ENCODE measurements at places on chromosomes 7 and 10.

DNA sequence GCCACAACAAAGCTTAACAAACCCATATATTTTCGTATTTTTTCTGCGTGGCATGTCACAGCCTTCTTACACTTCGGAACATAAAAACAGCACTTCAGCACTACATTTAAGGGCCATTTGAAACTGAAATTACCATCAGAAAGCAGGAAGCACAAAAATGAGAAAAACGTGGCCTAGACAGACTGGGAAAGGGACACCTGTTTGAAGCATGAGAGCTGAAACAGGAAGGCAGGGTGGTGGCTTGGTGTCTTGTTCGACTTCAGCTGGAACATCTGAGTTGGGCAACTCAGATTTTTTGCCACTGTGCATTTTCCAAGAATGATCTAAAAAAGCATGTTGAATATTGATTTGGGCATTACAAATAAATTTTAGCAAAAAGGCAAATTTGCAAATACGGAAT lies 243.2 kb downstream of the ELMO1 start:
- no peaks in the 10 kb centered on the region for H3K4me1 ChIP-seq
- H3K4me3 ChIP-seq, result no peak overlapping the region
- no peak overlapping the region for H3K27ac ChIP-seq
- DNase-seq, result no peak
- H3K36me3 ChIP-seq, result peaks cover 29% of the 10 kb centered on the region

- no peak overlapping the region for H3K27ac ChIP-seq
- H3K4me3 ChIP-seq, result no peak overlapping the region
- no peak for DNase-seq
Measured at GRCh38 chr7:1197997-1198625, 34.6 kb upstream of the UNCX start.

DNA sequence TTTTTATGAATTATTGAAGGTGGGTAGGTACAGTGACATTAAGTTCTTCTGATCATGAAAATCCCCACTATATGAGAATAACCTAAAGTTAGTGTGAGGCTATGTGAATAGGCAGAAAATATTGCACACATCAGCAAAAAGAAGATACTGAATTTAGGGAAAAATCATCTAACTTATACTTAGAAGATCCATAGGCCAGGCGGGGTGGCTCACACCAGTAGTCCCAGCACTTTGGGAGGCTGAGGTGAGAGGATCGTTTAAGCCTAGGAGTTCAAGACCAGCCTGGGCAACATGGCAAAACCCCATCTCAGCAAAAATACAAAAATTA lies 49.5 kb upstream of the ARHGAP12 start:
- peaks cover 13% of the 10 kb centered on the region for H3K4me1 ChIP-seq
- DNase-seq, result no peak
- no peak overlapping the region for H3K4me3 ChIP-seq
- no peaks in the 10 kb centered on the region for H3K36me3 ChIP-seq
- H3K27ac ChIP-seq, result no peak overlapping the region

DNA sequence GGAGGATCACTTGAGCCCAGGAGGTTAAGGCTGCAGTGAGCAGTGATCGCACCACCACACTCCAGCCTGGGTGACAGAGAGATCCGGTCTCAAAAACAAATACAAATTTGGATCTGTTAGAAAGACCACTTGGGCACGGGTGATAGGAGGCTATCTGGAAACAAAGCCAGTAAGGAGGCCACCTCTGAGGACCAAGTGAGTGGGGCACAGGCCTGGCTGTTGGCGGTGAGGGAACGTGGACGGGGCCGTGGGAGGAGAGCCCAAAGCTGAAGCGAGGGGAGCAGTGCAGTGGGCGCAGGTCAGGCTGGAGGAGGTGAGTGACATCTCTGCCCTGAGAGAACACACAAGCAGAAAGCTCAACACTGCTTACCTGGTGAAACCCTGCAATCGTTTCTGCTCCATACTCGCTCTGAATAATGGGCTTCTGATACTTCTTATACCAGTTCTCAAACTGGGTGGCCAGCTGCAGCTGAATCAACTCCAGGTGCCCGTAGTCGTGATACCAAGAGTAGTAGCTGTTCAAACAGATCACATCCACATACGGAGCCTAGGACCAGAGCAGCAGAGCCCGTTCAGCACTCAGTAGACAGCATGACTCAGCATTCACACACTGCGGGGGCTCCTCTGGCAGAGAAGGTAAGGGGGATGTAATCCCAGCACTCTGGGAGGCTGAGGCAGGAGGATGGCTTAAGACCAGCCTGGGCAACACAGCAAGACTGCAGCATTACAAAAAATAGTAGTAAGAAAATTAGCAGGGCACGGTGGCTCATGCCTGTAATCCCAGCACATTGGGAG lies 14.5 kb downstream of the GUSB start:
- no peaks in the 10 kb centered on the region for H3K4me1 ChIP-seq
- no peak for DNase-seq
- no peaks in the 10 kb centered on the region for H3K27me3 ChIP-seq
- H3K36me3 ChIP-seq, result peaks cover 73% of the 10 kb centered on the region
- no peak overlapping the region for H3K27ac ChIP-seq
- H3K4me3 ChIP-seq, result no peak overlapping the region

- no peak for DNase-seq
- no peaks in the 10 kb centered on the region for H3K27me3 ChIP-seq
- H3K4me3 ChIP-seq, result no peak overlapping the region
- peaks cover 10% of the 10 kb centered on the region for H3K4me1 ChIP-seq
Measured at GRCh38 chr10:26714415-26715136, 17.1 kb downstream of the PDSS1 start.

DNA sequence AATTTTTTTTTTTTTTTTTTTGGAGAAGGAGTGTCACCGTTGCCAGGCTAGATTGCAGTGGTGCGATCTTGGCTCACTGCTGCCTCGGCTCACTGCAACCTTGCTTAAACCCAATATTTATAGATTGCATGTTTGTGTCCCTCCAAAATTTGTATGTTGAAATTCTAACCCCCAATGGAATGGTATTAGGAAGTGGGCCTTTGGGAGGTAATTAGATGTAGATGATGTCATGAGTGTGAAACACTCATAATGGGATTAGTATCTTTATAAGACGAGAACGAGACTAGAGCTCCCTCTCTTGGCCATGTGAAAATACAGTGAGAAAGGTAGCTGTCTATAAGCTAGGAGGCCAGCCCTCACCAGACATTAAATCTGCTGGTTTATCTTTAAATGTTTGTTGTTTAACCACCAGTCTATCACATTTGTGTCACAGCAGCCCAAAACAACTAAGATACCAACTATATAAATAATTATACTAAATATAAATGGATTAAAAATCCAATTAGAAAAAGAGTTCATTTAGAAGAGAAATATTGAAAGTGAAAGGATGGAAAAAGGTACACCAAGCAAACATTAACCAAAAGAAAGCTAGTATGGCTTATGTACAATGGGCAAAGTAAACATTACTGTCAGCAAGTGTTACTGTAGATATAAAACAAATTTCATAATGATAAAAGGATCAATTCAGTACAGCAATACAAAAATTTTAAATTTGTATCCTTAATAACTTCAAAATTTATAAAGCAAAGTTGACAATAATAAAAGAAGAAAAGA lies 9.3 kb downstream of the TCAF1 start:
- no peak overlapping the region for H3K27ac ChIP-seq
- H3K27me3 ChIP-seq, result no peaks in the 10 kb centered on the region
- H3K4me1 ChIP-seq, result no peaks in the 10 kb centered on the region
- no peaks in the 10 kb centered on the region for H3K36me3 ChIP-seq

DNA sequence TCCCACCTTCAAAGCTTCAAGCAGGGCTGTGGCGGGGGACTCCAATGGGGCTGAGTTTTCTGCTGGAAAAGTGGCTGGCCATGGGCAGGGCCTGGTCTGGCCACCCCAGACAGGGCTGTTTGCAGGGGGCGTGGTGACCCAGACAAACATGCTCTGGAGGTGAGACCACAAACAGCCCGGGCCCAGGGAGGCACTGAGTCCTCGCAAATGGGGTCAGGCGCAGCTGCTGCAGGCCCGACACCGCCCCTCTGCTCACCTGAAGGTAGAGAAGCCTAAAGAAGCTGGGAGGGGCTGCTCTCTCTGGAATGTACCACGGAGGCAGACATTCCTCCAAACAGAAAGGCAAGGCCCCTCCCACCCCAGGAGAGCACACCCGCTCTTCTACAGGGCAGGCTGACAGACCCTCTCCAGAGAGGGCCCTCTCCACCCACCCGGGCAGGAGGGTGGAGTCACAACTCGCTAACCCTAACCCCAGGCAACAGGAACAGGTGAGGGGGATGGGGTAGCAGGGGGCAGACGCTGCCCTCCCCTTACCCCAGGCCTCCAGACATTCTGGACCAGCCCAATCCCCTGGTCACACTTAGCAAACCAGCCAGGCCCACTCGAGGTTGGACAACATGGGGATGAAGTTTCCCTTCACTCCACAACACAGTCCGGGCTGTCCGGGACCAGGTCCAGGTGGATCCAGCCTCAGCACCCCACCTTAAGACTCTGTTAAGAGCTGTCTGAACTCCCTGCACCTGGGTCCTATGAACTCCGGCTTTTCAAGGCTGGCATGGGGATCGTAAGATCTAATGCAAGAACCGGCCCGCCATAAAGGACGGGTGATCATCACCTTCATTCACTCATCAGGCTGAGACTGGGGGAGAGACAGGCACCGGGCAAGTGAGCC lies 32.3 kb downstream of the OAT start:
- H3K27me3 ChIP-seq, result peaks cover 3% of the 10 kb centered on the region
- peaks cover 13% of the 10 kb centered on the region for H3K4me1 ChIP-seq

DNA sequence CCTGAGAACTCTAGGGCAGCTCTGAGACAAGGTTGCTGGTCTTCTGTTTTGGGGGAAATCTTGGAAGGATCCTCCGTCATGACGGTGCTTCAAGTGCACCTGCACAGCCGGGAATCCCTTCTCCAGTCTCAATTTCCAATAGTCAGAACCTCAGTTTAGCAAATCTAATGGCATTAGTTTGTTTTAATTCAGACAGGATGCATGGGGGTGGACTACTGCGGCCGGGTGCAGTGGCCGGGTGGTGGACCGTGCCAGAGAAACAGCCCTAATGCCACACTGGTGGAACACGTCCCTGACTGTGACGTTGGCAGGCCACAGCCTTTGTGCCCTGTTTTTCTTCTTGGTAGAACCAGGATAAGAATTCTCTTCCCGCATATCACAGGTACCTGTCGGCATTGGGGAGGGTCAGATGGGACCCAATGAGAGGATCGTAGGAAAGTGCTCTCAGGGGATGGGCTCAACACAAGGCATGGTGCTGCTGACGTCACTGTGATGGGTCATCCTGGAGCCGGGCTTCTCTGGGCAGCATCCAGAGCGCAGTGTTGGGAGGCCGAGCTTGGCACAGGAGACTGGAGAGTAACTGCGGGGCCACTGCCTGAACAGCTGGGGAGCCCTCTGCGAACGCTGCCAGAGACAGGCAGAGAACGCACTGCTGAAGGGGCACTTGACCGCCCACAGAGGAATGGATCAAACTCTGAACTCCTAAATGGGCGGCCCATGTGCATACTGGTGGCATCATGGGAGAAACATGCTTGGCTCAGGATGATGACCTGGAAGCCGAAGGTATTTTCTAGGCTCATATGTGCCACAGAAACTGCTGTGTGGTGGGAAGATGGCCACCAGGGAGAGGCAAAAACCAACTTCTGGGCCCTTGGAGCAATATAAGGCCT lies 313.8 kb upstream of the SHH start:
- H3K27ac ChIP-seq, result no peak overlapping the region
- H3K4me1 ChIP-seq, result no peaks in the 10 kb centered on the region
- no peaks in the 10 kb centered on the region for H3K36me3 ChIP-seq
- no peak for DNase-seq
- H3K27me3 ChIP-seq, result no peaks in the 10 kb centered on the region

- H3K27ac ChIP-seq, result no peak overlapping the region
- H3K27me3 ChIP-seq, result peaks cover 7% of the 10 kb centered on the region
- no peak for DNase-seq
- H3K4me1 ChIP-seq, result no peaks in the 10 kb centered on the region
- no peaks in the 10 kb centered on the region for H3K36me3 ChIP-seq
Measured at GRCh38 chr10:70974351-70974901, 86.1 kb upstream of the PCBD1 start.

DNA sequence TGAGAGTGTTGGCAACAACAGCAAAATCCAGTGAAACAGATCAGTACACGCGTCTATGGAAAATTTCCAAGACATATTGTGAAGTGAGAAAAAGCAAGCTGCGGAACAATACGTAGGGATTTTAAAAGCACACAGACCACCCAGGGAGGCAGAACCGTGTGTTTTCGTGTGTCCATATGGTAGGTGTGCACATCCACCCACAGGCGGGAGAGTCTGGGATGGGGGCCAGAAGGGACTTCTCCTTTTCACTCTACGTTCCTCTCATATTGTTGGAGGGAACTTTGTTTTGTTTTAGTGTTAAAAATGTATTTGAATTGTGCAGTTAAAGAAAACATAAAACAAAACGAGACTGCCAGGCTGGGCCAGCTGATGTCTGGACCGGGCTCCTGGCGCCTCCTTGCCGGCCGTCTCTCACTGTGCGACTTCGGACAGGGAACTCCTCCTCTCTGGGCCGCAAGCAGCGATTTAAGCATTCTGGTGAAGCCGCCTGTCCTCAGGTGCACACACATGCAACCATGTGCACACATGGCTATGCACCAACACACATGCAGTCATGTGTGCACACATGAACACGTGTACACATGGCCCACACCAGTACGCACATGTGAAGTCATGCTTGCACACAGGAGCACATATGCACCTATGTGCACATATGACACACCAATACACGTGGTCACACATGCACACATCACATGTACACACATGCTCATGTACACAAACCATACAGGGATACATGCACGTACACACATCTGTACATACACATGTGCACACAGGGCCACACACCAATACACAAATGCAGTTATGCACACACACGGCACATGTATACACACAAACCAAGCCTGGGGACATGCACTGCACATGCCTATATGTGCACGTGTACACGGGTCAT lies 141.1 kb downstream of the ELFN1 start:
- no peak for DNase-seq
- peaks cover 14% of the 10 kb centered on the region for H3K4me1 ChIP-seq
- no peak overlapping the region for H3K27ac ChIP-seq

- H3K4me3 ChIP-seq, result no peak overlapping the region
- peaks cover 15% of the 10 kb centered on the region for H3K4me1 ChIP-seq
- H3K27me3 ChIP-seq, result peaks cover 14% of the 10 kb centered on the region
Measured at GRCh38 chr10:43261578-43262396, 5.1 kb downstream of the RASGEF1A start.

Measured in natural killer cell (primary cell).